H54 (cell line): ENCODE measurements at places on chromosomes 1 and 21.

DNA sequence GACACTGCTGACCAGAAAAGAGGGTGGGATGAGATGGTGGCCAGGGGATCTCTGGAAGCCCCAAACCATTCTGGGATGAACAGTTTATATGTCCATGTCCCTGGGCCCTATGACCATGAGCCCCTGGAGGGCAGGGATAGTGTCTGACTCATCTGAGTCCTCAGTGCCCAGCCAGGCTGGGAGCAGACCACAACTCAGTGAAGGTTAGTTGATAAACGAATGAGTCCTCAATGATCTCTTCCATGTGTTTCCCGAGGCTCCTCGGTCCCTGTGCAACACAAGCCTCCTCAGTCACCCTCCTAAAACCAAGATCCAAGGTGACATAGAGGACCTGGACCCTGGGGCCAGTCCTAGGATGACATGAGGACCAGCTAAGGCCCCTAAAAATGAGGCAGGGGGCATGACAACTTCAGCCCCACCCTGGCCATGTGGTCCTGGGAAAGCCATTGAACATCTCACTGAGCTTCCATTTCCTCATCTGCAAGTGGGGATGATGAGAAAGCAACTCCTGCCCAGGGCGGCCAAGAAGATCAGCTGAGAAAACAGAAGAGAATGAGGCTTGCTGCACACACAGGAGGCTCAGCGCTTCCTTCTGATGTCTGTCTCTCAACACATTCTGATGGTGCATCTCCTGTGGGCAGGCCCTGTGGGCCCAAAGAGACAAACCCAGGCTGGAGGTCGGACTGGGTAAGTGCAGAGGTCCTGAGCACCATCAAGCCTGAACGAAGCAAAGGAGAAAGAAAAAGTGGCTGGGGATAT is 86.3 kb downstream of the GLIS1 start:
- DNase-seq: no peak

GRCh38 chr1:147723691-147724323 is 36.6 kb downstream of the GJA5 start:
- no peak for DNase-seq

DNA sequence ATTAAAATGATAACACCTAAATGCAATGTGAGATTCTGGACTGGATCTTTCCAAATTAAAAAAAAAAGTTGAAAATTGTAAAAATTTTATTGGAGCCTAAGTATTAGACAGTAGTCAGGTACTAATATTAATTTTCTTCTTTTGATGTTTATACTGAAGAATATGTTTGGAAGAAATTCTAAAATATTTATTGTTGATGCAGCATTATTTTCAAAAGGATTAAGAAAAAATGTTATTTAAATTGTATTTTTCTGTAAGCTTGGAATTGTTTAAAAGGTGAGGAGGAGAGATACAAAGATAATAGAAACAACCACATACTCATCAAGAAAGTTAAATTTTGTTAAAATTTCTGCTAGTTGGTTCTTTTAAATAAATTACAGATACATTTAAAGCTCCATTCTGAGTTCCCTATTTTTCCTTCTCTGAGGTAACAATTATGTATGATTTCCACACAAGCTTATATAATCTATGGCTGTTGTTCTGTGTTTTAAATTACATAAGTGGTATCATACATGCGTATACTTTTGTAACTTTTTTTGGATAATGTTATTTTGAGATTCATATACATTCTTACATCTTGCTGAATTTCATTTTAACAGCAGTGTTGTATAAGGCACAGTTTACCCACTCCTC is 180.3 kb upstream of the RGS18 start:
- DNase-seq: no peak

GRCh38 chr1:76240316-76240715 is 165.8 kb downstream of the ST6GALNAC3 start:
- no peak for DNase-seq

DNA sequence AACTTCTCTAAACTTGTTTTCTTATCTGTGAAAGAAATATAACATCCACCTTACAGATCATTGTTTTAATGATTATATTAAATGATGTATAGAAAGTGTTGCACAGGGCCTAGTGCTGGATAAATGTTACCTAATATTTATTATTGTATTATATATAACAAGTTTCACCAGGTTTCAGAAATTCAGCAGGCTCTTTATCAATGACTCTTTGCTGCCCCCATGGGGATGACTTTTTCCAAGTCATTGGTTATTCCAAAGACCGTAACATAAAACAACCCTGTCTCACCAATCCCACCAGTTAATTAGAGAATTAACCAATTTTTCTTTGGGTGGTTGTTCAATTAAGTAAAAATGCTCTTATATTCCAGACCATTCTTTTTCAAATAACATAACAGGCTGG is 7.3 kb upstream of the DEDD start:
- no peak for DNase-seq

GRCh38 chr1:208251015-208251414 is 6.8 kb upstream of the PLXNA2 start:
- DNase-seq: no peak

DNA sequence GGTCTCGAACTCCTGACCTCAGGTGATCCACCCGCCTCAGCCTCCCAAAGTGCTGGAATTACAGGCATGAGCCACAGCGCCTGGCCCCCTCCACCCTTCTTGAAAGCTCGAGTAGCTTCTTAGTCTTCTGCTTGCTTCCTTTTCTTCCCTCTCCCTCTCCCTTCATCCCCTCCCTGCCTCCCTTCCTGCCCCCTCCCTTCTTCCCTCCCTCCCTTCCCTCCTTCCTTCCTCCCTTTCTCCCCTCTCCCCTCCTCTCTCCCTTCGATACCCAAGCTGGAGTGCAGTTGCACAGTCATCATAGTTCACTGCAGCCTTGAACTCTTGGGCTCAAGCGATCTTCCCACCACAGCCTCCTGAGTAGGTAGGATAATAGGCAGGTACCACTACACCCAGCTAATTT is 11.8 kb downstream of the KHDRBS1 start:
- no peak for DNase-seq

DNA sequence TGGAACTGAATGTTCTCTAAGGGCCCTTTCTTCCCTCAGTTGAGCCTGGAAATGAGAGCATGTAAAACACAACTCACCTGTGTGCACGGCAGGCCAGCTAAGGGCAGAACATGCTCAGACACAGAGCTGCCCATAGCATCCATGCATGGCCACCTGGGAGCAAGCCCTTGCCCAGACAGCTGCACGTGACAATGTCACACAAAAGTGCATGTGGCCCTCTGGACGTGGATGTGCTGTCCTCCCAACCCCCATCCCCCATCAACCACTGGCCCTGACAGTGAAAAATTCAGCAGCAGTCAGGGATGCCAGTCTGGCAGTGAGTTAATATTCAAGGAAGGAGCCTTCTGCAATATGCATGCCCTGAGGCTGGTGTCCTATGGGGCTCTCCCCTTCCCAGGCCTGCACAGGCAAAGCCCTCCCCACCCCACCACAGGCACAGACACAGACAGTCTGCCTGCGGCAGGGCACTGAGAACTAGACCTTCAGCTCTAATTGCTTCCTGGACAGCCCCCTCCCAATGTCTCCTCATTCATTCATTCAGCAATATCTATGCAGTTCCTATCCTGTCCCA is 14.6 kb upstream of the COL16A1 start:
- no peak for DNase-seq

DNA sequence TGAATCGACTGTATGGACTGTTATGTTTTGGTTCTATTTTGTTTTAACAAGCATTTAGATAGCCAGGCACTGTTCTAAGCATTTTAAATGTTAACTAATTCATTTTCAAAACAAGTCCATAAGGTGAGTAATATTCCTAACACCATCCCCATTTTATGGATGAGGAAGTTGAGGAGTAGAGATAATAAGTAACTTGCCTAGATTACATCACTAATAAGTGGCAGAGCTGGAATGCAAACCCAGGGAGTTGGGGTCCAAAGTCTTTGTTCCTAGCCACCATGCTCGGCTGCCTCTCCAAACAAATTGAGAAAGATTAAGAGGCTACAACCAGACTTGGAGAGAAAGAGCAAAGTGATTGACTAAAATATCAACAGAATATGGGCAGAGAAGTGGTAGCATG is 12.6 kb upstream of the LEPR start:
- DNase-seq: no peak

- no peak for DNase-seq
Observed at GRCh38 chr1:172117800-172118199, 276.5 kb downstream of the DNM3 start.

- DNase-seq: no peak
Observed at GRCh38 chr1:207202480-207202879, 98.4 kb downstream of the C4BPA start.

DNA sequence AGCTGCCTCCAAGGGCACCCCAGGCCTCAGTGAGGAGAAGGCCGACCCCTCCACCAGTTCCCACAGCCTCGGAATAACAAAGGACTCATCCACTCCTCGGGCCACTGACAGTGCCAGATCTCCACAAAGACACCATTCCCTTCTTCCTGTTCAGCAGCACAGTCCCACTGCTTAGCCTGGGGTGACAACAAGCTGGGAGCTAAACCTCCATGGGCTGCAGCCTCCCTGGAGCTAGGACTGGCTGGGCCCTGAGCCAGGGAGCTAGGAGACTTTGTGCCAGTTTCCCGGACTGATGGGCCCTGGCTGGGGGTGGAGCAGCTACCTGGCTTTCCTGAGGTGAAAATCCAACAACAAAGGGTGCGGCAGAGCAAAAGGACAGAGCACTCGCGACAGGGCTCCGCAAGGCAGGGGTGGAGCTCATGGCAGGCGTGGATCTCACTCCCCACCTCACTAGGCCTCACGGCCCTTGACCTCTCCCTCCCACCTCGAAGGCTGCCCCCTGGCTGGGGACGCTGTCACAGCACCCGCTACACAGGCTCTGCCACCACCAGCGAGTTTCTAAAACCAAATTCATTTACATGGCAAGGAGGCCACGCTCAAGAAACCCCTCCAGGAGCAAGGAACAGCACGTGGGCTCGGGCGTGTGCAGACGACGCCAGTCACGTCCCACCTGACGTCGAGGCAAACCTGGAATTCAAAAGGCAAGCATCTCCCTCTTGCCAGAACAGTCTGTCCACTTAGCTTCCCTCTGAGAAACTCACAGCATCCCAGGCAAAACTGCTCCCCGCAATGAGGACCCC is 13.8 kb downstream of the SLC35E2B start:
- DNase-seq: no peak

- no peak for DNase-seq
Observed at GRCh38 chr1:223483511-223483910, 90.3 kb downstream of the CCDC185 start.

DNA sequence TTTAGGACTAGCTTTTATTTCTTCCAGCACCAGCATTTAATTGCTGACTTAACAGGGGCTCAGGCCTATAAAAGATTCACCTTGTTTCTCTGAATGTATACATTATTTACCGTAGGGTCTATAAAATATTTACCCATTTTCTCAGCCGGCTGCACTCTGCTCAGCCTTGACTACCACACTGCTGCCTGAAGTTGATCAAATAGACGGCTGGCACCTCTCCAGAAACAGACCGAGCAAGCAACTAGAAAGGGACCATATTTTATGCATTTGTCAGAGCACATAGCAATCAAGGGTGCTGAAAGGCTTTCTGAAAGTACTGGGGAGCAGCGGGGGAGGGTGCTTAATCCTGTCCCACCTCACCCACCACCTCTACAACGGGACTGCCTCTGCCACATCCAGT is 64.7 kb upstream of the FGGY start:
- no peak for DNase-seq

DNA sequence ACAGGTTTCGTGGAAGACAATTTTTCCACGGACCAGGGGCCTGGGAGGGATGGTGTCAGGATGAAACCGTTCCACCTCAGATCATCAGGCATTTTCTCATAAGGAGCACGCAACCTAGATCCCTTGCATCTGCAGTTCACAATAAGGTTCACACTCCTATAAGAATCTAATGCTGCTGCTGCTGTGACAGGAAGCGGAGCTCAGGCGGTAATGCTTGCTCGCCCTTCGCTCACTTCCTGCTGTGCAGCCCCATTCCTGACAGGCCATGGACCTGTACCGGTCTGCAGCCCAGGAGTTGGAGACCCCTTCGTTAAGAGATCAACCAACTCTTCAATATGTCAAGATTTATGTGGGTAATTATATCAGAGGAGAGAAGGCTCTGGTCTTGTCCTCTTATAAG is 3.3 kb upstream of the DHX9 start:
- no peak for DNase-seq

DNA sequence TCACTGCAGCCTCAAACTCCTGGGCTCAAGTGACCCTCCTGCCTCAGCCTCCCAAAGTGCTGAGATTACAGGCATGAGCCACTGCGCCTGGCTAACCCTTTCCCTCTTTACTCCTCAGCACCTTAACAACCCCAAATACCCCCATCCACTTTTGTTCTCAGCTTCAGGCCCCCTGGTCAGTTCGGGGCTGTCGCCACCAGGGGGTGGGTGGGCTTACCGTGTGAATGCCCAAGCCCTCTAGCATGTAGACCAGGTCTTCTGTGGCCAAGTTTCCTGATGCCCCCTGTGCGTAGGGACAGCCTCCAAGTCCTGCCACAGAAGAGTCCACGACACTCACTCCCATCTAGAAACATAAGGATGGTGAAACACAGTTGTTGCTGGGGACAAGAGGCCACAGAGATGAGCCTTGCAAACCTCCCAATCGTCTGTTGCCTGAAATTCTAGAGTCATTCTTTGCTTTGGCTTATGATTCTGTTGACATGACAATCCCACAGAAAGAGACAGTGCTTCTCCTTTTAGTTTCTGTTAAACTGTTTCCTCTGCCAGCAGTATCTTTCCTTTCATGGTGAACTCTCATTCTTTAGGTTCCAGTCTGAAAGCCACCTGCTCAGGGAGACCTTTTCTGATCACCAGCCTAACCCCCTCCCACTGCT is 3.8 kb upstream of the GALE start:
- no peak for DNase-seq

GRCh38 chr21:38342739-38343138 is 85.9 kb downstream of the KCNJ15 start:
- no peak for DNase-seq

GRCh38 chr1:66598670-66599069 is 64.7 kb downstream of the SGIP1 start:
- peak; percentile 15 for DNase-seq

DNA sequence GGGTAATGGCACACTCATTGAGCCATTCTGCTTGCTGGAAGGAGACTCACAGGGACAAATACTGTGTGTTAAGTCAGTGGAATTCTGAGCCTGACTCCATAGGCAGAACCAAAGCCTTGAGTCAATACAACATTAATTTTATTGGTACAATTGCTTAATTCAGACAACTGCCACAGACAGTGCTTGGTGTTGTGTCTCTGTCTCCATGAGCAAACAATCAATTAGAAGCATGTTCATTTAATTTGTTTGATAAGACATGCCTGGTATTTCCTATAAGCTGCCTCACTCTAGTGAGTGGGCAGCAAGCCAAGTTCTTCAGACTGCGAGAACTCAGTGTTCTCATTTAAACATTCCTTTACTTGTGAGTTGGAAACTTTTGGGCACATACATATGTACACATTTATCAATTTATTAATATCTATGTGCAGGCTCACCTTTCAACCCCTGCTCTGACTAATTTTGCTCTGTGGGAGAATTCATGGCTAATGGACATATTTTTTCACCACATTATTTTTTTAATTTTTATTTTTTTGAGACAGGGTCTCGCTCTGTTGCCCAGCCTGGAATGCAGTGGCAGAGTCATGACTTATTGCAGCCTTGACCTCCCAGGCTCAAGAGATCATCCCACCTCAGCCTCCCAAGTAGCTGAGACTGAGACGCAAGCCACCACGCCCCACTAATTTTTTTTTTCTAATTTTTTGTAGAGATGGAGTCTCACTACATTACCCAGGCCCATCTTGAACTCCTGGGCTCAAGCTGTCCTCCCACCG is 4.5 kb upstream of the SRSF10 start:
- peak; percentile 15 for DNase-seq
